Right hindlimb (tissue), 1 donor: ENCODE measurements at places on chromosomes 13 and 19.

DNA sequence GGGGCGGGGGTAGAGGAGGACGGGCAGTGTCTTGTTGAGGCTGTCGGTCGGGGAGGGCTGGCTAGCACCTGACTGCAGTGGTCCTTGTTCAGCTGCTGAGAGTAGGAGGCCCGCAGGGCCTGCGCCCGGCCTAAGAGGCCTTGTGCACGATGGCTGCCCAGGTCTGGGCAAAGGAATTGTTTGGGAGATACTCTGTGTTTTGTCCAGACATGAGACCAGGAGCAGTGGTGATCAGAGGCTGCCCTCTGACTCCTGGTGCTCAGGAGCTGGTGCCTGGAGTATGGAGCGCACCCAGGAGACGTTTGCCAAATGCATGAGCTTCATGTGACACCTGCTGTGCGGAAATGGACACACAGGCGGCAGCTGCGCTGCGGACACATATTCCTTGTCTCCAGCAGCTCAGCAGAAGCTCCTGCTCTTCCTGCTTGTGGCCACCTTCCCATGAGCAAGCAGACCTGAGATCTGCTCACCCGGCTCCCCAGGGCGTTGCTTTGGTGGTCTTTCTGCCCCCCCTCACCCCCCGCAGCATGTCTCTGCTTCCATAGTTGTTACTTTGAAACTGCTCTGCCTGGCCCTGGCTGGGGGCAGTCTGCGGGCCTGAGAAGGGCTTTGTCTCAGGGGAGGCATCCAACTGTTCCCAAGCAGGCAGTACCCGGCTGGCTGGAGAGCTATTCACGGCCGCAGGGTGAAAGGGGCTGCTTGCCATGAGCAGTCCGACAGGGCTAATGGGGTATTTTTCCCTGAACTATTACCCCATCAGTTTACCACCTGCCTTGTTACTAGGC is 163.9 kb downstream of the TEX29 start:
- DNase-seq = no peak

DNA sequence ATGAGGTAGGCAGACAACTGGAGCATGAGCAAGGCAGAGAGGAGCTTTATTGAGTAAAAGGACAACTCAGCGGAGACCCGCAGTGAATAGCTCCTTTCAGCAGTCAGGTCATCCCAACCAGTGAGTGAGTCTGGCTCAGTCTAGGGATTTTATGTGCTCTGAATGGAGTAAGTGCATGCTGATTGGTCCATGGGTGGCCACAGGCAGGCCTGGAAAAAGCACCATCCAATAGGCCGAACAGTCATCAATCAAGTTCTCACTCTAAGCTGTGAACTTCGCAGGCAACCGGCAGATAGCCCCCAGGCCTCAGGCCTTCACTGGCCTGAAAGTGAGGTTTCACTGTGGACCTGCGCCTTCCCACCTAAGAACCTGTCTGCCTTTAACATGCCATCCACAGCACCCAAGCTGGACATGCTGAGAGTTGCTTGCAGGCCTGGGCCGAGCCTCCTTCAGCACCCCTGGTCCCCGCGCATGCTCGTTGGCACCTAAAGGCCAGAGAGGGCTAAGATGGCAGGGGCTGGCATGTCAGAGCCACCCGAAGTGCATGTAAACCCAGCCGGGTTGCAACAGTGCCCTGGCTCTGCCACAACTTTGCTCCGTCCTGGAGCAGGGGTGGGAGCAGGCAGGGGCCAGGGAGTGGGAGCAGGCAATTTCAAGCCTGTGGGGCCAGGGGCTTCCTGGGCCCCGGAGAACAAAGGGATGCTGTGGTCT is 698.7 kb downstream of the SLITRK1 start:
- no peak for DNase-seq

DNA sequence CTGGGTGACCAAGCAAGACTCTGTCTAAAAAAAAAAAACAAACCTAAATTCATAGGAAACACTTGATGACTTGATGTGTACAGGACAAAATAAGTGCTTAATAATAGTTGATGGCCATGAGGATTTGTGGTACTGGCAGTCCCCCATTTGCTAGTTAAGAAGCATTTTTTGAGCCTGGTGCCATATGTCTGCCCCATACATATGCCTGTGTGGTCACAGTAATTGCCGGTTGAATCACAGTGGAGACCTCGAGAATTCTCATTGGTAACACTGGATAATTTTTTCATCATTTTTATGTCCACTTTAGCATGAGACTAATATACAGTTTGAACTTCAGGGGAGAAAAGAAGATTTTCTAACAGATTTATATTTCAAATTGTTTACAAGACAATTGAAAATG is 79.2 kb downstream of the LRCH1 start:
- DNase-seq = no peak

DNA sequence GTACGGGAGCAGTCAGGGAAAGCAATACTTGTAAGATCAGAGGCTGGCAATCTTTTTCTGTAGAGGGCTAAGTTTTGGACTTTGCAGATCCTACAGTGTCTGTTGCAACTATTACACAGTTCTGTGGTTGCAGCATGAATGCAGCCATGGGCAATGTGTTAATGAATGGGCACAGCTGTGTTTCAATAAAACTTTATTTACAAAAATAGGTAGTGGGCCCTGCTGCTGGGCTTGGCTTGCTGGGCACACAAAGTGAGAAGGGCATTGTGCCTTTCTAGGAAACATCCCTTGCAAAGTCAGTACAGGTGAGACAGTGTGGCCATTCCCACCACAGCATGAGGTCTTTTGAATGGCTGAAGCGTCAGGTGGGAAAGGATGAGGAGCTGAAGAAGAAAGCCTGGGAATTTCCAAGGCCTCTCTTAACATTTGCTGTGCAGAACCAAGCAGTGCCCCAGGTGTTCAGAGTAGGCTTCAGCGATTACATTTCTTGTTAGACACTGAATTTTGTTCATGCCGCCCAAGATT is 9.1 kb downstream of the KL start:
- no peak for DNase-seq

DNA sequence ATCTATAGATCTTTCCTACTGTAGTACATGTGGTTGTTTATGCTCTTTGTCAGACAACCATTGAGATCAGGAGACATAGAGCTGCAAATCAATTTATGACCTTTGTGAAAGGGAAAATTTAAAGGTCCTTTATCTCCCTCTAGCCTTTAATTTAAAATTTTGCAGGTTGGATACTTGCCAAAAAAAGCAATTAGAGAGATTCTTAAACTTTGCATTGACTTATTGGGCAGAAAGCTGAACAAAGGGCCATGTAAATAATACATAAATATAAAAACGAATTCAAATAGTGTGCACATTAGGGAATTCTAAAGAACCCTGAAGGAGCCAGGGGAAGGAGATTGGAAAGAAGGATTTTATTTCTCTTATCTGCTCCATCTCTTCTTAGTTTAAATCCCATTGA is 22.0 kb upstream of the RB1 start:
- no peak for DNase-seq

GRCh38 chr19:8387688-8388611 is 2.2 kb upstream of the RAB11B start:
- DNase-seq = no peak

- DNase-seq = no peak
Measured at GRCh38 chr13:35926859-35927530, 204.2 kb downstream of the DCLK1 start.

- DNase-seq = peak; percentile 79
Measured at GRCh38 chr19:14347999-14348889, 33.0 kb upstream of the ADGRE5 start.

DNA sequence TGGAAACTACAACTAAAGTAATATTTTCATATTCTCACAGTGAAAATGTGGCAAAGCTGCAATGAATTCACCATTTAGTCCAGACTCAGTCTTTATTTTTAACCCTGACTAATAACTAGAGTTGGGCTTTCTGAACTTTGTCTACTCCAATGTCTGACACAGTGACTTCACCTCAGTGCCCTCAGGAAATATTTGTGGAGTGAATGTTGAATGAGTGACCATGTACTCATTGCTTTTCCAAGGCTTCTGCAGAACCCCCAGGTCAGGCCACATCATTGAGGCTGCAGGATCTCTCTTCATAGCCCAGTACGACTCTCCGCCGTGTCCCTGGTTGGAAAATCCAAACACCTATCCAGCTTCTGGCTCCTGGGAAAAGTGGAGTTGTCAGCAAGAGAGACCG is 1.8 kb downstream of the ZNF175 start:
- no peak for DNase-seq

- peak; percentile 56 for DNase-seq
Measured at GRCh38 chr19:57803594-57804325, 11.0 kb downstream of the ZNF552 start.

DNA sequence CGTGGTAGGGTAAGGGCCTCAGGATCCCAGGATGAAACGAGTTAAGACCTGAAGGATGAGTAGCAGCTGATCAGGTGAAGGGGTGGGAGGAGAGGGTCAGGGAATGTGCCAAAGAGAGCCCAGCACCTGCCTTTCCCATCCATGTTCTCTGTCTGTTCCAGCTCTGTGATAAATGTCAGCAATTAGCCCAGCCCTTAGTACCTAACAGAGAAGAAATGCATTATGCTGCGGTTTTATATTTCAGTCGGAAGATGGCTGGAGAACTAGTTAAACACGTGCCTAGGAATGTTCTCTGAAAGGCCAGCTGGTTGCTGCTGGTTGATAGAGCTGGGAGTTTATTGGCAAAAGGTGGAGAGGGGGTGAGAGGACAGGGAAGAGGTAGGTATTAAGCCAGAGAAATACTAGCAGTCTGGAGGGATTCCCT is 268.2 kb downstream of the SHISA2 start:
- peak; percentile 28 for DNase-seq

DNA sequence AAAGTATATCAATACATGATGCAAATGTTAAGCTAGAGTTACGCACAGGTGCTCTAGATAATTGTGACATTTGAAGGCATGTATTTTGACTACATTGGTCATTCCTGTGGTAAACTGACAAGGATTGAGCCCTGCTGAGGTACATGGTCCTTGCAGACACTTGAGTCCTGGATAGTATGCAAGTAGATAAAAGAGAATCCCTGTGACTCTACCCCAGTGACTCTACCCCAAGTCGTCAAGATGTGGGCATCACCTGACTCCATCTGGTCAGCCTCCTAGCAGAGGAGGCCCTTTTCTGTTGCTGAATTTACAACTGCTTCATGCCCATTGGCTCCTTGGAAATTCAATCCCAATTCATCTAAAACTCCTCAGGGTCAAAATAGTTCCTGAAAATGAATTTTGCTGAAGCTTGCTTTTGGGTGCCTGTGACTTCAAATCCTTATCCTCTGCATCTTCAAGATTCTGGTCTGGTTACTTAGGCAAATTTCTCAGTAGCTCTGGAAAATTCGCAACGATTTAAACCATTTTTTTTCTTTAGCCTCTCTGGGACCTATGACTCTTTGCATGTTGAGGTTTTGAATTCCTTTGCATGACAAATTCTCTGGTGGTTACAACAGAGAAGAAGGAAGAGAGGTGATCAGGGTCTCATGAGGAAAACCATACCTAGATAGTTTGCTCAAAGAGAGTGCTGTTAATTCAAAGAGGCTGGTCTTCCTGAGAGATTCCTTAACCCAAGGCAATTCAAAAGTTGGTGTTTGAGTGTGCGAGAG is 422.1 kb downstream of the FGF9 start:
- DNase-seq = no peak

GRCh38 chr13:83151308-83151660 is 731.0 kb downstream of the SLITRK1 start:
- DNase-seq = no peak

- DNase-seq = no peak
Measured at GRCh38 chr19:54607785-54608150, 14.3 kb downstream of the LILRA1 start.

GRCh38 chr13:21420706-21421105 is 38.4 kb downstream of the ZDHHC20 start:
- DNase-seq = no peak

DNA sequence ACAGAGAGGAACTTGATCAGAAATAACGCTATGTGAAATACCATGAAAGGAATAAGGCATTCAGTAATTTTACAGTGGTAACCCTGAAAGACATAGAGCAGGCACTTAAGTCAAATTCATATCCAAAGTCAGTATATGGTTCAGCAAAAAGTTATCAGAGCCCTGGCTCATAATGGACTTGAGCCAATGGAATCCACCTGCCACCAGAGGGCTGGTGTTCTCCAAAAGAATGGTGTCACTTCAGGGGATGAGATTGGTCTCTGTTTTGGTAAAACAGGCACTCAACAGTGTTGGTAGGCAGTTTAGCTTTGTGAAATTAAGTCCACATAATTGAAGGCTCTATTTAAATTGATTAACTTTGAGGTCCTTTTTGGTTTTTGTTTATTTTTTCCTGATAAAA is 93.9 kb downstream of the LIG4 start:
- DNase-seq = no peak

GRCh38 chr13:84362777-84363176 is 480.5 kb upstream of the SLITRK1 start:
- DNase-seq = no peak

DNA sequence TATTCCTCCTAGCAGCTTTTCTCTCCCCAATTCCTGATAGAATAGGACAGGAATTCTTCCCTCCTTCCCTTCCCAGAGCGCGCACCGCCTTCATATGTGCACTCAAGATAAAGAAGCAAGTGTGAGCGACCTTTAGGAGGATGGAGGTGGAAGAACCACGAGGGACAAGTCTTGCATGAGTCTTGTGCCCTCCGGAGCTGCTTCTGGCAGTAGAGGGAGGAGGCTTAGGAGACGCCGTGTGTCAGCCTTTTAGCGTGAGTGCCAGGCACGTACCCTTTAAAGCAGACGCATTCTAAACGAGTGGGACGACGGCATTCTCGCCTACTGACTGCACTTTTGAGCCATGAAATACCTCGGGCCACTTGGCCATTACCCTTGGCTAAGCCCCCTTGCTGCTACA is 95.4 kb upstream of the RAP2A start:
- no peak for DNase-seq

GRCh38 chr13:98405107-98405571 is 171.8 kb downstream of the STK24 start:
- no peak for DNase-seq
